ENCODE measurements at places on chromosomes 11 and 22.

GRCh38 chr11:117313828-117314768, 2.0 kb downstream of the BACE1 start:
- no peak for DNase-seq

DNA sequence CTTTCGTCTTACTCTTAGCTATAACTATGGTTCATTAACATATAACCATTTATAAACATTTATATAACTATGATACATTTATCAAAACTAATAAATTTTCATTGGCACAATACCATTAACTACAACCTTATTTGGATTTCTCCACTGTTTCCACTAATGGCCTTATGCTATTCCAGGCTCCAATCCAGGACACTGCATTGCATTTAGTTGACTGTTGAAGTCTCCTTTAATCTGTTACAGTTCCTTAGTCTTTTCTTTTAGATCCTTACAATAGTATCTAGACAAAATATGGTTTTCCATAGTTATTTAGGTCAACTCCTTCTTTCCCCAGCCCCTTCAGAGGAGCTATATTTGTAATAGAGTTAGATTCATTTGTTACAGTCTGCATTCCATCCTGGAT, 47.2 kb downstream of the CCDC34 start:
- DNase-seq: no peak

- no peak for DNase-seq
Observed at GRCh38 chr11:119808407-119809185, 79.6 kb upstream of the NECTIN1 start.

GRCh38 chr22:37145180-37146050, 4.3 kb downstream of the IL2RB start:
- no peak for DNase-seq

GRCh38 chr22:41425660-41426365, 20.8 kb downstream of the TOB2 start:
- no peak for DNase-seq

Measured in lower leg skin (tissue), 4 donors.